Hematopoietic multipotent progenitor cell treated with erythropoietin and hydrocortisone succinate and interleukin-3 and kit ligand, for 4 days (in vitro differentiated cells): ENCODE measurements at places on chromosomes 12 and 14.

DNA sequence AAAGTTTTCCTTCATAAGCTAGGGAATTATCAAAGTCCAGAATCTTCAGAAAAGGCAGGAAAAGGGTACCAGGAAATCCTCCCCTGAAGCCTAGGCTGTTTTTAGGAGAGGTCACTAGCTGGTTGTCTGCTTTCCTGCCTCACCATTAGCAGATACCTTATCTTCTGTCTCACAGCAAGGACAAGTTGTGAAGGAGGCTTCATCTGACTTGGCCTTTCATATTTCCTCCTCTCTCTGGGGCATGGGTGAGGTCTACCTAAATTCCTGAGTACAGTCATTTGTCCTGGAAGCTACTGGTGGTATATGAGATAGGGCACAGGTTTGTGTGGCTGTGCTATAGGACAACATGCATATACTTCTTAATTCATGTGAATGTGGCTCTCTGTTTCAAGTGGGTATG lies 2.3 kb downstream of the FOXJ2 start:
- peak; percentile 74 for DNase-seq

GRCh38 chr12:52372216-52373154 lies 5.2 kb upstream of the KRT85 start:
- peak; percentile 84 for DNase-seq

- DNase-seq, result no peak
Measured at GRCh38 chr12:124463341-124463921, 104.0 kb downstream of the NCOR2 start.

DNA sequence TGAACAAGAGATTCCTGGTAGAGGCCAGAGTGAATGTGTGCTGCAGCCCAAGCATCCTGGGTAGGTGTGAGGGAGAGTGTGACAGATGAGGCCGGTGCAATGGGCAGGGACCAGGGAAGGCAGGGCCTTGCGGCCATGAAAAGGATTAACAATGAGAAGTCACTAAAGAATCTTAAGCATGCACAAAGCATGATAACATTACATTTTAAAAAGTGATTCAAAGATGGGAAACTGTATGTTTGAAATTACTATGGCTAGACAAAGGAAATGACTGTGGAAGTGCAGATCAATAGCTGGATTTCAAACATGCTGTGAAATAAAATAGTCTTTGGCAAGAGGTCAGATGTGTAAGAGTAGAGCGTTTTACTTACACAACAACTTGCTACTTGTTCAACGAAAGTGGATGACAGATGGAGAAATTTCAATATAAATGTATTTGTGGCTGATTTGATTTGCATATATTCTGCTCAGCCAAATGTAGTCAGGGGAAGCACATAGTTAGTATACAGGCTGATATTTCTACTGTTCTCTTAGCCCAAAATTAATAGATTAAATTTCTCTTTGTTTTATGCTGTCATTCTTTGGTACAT lies 175.5 kb downstream of the CCDC59 start:
- no peak for DNase-seq

DNA sequence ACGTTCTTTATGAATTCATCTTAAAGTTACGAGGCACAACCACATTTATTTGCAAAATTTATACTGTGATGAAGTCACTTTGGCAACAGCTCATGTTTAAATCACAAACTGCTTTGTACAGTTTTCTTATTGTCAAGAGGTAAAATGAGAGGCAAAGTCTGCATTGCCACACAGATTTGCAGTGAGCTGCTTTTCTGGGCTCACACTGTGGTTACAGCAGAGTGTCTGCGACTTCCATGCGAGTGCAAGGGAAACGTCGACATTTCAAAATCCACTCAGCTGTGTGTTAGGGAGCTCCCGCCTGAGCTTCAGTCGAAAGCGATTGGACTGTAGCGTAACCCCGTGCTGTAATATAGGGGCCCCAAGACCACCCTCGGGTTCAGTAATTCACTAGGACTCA lies 13.0 kb downstream of the MTA1 start:
- DNase-seq, result no peak

DNA sequence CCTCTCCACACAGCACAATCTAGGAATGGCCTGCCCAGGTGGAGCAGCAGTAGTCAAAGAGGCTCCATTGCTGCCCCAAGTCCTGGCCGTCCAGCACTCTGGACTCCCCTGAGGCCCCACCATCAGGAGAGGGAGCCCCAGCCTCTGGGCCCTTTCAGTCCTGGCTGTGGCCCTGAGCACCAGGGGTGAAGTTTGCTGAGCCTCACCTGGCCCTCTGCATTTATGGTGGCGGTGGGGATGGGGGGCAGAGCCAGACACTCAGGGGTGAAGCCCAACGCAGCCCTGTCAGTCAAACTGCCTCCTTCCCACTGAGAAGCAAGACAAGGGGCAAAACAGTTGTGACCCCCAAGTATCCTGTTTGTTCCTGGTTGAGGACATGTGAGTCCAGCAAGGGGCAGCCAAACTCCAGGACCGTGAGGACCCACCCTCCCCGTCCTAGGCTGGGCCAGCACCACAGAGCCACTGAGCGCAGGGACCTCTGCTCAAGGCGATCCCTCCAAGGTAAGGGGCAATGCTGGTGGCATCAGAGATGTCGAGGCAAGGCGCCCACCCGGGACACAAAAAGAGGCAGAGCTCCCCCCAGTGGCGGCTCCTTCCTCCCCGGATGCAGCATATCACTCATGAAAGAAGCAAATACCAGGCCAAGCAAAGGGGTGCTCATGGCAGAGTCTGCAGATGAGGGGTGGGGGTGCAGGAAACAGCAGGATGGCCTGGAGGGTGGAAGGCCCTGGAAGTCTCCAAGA lies 4.8 kb upstream of the AMN start:
- peak; percentile 75 for DNase-seq

DNA sequence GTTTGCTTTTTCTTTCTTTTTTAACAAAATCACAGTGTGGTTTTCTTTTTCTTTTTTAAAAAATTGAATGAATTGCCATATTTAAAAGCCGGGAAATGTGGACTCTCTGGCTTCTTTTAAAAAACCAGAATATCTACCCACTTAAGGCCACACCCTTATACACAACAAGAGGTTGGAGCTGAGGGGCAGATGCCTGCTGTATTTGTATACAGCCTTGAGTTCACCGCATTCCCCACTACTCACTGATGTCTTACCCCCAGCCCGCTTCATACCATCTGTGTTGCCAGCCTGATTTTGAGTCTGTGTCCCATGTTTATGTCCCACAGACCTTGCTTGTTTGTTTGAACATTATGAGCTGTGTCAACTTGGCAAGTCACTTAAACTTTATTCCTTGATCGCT lies 14.3 kb downstream of the JDP2 start:
- no peak for DNase-seq

DNA sequence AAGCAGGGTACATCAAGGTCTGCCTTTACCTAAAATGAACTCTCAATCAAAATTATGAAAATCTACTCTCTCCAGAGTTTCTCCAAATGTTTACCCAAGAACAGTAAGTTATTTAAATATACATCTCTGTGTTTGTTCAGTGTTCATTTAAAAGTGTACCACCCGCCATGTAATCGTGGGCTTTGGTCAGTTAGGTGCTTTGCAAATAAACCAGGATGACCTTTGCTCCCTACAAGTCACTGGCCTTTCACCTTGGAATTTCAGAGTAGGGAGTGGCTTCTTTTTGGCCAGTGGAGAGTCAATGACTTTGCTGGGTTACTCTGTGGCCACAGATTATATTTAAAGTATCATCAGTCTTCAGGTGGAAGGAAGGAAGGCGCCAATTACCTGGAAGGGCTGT lies 74.6 kb upstream of the PTPRB start:
- DNase-seq, result no peak

DNA sequence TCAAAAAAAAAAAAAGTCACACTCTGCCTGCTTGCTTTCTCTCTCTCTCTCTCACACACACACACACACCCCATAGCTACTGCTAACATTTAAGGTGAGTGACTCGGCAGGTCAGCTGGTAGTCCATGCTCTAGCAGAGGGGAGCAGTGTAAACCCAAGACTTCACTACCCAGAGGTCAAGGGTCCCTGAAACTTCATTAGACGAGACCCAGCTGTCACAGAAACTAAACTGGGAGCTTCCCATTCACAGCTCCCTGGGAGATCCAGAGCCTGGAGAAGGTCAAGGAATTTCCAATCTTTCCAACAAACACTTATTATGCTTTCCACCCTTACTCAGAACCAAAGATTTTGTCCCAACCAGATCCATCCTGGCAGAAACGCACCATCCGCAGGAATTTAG lies 33.2 kb downstream of the CKAP4 start:
- DNase-seq, result no peak
